GM19239 (cell line): ENCODE measurements at places on chromosomes 5 and 9.

DNA sequence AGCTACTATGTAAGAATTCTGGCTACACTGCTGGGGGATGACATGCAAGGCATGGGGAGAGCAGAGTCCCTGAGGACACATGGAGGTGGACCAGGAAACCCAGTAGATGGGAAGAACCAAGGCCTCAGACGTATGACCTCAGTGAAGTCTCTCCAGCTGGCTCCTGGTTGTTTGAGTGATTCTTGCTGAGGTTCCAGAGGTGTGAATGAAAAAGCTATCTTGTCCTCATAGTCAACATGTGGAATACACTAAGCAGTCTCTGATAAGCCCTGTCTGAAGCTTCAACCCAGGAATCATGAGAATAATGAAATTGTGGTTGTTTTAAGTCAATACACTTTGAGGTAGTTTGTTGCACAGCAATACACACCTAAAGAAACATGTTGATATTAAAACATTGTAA is 78.0 kb downstream of the GABRA6 start:
- DNase-seq = no peak

DNA sequence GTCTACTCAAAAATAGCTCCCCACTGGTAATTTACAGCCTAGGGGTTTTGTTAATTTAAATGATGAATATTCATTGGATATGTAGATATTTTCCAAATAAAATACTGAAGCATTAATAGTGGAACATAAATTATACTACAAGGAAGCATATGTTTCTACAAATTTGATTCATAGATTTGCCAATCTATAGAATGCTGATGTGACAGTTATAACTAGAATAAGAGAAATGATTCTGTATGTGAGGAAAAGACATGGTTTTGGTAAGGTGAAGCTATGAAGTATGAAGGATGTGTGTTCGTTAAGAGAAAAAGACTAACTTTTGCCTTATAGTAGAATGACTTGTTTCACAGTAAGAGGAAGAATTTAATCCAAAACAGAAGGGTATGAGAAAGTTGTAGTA is 61.3 kb downstream of the IARS1 start:
- DNase-seq = no peak

- no peak for DNase-seq
Measured at GRCh38 chr9:129140397-129141065, 29.3 kb downstream of the PTPA start.

DNA sequence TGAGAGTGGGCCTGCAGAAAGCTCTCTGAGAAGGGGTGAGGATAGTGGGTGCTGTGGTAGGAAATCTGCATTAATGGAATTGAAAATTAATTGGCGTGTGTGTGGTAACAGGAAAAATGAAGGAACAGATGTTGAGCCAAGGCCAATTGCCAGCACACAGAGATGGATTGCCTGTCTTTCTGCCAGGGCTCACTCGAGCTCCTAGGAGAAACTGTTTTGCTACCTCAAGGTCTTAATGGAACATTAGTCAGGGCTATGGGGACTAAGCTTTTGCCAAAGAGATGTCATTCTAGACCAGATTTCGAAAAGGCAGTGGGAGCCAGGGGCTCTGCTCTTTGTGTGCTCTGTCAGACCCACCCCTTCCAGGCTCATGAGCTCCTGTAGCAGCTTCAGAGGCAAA is 124.0 kb upstream of the EFNA5 start:
- no peak for DNase-seq

DNA sequence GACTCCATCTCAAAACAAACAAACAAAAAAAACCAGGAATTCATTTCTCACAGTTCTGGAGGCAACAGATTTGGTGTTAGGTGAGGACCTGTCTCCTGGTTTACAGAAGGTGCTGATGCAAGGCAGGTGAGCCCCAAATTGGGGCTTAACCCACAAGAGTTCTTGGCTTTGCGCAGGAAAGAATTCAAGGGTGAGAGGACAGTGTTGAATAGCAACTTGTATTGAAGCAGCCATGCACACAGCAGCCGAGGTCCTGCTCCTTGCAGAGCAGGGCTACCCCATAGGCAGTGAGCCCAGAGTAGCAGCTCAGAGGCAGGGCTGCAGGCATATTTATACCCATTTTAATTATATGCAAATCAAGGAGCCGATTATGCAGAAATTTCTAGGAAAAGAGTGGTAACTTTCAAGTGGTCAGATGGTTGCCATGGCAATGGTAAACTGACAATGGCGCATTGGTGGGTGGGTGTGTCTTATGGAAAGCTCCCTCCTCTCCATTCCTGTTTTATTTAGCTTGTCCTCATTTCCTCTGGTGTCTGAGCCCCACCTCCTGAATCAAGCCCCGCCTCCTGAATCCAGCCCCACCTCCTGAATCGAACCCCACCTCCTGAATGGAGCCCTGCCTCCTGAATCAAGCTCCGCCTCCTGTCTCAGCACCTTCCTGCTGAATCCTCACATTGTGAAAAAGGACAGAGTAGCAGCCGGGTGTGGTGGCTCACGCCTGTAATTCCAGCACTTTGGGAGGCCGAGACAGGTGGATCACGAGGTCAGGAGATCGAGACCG is 34.5 kb upstream of the COL5A1 start:
- DNase-seq = no peak
